ENCODE measurements at places on chromosomes 2 and 18.
A peak's percentile ranks its signal among the peaks of the same experiment; 100 is the strongest.

DNA sequence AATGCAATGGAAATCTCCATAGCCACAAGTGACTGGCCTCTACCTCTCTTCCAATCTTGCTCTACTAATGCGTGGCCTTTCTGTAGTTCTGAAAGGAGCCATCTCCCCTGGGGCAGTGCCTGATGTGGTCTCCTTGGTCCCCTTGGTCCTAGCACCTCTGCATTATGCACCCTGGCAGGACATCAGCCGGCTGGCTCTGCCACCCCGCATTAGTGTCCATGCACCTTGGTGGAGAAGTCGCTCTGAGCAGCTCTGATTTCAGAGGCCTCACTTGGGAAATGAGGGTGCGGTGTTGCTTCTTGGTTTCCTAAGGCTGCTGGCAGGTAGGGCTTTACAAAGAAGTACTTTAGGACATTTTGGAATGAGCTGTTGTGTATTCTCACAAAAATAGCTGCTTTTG is 317.9 kb downstream of the GBX2 start:
- no peak for DNase-seq

DNA sequence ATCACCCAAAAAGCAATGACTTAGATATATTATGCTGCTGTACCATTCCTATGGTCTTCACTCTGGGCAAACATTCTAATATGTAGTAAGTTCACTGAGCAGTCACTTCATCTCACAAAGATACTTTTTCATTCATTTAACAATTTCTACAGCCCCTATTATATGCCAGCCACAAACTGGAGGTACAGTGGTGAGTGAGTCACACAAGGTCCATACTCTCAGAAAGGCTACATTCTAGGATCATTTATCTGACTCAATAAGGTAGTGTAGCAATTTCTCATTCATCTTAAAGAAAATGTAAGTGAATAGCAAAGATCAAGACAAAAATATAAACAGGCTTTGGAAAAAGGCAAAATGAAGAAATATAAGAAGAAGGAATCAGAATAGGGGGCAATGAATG is 40.5 kb downstream of the NHEJ1 start:
- no peak for DNase-seq

- no peak for DNase-seq
Measured at GRCh38 chr18:68455229-68455603, 259.7 kb downstream of the TMX3 start.

DNA sequence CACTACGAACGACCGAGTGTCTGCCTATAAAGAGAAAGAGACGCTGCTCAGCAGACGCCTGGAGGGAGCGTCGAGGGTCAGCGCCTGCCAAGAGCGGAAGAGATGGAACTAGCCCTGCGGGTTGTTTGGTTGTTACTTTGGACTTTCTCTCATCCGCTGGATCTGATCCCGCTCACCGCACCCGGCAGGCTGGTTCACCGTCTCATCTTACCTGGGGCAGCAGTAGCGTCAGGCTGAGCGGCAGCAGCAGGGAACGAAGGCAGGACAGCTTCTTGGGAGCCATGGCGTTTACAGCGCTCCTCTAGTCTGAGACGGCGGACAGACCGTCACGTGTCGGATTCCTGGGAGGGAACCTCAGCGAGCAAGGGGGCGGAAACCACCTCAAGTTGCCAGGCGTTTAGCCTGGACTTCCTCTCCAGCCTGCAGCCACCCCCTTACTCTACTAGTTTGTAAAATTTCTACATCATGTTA is 1.9 kb downstream of the GLB1L start:
- no peak for DNase-seq

DNA sequence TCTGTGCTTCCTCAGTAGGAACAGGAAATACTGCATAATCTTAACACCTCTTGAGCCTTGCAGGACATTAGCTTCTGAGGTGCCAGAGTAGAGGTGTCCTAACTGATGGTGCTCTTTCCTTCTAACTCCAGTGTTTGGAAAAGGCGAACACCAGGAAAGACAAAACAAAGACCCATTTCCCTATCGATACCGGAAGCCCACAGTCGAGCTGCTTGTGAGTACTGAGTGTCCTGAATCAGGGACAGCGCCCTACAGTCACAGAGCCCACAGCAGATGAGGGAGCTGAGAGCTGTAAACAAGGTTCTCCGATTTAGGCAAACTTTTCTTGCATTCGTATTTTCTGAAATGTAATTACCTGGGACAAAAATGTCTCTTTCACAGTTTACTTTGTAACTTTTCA is 50.7 kb downstream of the SLC14A2 start:
- DNase-seq = no peak

DNA sequence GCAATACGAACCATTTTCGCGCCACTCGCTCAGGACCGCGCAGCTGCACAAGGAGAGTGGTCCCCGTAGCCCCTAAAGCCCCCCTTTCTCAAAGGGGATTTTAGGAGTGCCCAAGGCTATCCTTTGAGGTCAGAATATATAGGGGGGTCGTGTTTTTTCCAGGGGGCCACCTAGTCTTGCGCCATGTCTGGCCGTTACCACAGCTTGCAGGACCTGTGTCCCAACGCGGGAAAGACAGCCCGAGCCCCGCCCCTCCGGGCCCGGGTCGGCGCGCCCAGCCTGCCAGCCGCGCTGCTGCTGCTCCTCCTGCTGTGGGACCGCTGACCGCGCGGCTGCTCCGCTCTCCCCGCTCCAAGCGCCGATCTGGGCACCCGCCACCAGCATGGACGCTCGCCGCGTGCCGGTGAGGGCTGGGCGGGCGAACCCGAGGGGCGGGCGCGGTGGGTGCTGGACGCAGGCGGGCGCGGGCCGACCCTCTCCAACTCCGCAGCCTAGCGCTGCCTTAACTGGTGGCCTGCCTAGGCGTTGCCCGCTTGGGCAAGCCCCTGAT is at the start of gene CDCA7:
Gene CDCA7 (plus strand): TSS at position 291 of the 550 bp plus-strand sequence. CDS start 92 bp downstream, at position 383.
- peak; percentile 53 for DNase-seq

DNA sequence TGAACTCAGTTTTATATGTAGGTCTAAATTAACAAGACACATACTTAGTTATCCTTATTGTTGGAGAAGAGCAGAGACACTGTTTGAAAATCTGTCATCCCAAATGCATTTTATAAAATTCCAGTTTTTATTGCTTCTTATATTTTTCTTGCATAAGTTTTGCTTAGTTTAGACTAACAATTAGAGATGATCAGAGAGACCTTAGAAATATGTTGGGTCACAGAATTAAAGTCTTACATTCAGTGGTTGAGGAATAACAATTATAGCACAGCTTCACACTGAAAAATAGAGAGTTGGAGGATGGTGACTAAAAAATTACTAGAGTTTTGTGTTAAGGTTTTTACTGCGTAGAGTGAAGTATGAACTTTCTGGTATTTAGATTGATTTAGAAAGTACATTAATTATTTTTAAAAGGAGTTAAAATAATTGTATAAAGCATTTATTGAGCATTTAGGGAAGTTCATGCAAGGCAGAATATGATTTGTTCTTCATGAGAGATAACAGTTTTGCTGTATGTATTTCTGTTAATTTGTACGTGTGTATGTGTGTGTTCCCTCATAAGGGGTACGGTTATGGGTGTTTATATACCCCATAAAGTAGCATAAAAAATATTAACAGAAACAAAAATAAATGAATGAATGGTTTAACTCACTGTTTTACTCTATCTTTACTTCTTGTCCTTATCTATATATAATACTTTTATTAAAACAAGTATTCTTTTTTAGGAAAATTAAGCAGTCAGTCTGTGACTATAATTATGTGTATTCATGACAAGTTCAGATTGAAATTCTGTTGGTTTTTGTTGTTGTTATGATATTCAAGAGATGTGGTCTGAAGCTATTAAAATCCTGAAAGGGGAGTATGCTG is 31.2 kb downstream of the DDX1 start:
- DNase-seq = no peak

DNA sequence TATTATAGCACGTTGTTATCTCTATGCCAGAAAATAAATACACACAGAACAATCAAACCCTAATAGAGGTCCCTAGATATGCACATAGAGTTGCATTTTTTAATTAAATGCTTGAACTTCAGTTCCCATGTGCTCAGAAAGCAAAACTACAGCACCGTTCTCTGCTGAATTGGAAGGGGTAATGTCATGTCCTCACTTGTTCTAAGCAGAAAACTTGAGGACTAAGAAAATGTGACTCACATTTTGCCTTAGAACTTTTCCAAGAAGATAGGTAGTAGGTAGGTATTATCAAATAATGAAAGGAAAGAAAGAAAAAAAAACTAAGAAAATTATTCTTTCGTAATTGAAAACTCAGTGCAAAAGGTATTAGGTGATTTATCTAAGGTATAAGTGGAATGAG is 607.3 kb downstream of the ERBB4 start:
- DNase-seq = no peak

DNA sequence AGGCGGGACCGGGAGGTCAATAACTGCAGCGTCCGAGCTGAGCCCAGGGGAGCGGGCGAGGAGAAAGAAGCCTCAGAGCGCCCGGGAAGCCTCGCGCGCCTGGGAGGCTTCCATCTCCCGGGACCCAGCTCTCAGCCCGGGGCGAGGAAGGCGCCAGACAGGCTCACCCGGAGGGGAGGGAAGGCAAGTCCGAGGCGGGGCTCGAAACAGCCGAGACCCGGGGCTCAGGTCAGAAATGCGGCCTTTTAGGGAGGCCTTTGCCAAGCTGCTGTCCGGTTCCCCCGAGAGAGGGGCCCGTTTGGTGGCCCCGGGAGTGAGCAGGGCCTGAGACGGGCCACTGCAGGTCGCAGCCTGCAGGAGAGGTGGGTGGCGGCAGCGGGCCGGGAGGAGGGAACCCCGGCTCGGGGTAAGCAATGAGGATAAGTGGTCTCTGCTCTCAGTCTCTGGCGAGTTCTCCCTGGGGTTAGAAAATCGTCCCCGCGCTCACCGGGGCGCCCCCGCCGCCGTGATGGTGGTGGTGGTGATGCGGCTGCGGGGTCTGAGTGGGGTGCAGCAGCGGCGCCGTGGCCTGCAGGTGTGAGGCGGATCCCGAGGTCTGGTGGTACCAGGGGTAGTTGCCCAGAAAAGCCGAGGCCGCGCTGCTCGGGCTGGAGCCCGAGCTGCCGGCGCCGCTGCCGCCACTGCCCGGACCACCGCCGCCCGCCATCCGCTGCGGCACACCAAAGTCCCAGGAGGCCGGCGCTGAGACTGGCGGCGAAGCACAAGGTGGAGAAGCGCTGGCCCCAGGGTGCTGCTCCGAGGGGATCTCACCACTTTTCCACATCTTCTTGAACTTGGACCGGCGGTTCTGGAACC is 2.4 kb downstream of the DLX2 start:
- no peak for DNase-seq

Measured in CD4-positive, alpha-beta T cell treated with Interleukin-6 for 4 hours (primary cell).